ENCODE measurements at places on chromosomes 5 and 9.

- DNase-seq: no peak
These were observed 24.0 kb downstream of the NDUFS6 start for GRCh38 chr5:1824903-1825841.

DNA sequence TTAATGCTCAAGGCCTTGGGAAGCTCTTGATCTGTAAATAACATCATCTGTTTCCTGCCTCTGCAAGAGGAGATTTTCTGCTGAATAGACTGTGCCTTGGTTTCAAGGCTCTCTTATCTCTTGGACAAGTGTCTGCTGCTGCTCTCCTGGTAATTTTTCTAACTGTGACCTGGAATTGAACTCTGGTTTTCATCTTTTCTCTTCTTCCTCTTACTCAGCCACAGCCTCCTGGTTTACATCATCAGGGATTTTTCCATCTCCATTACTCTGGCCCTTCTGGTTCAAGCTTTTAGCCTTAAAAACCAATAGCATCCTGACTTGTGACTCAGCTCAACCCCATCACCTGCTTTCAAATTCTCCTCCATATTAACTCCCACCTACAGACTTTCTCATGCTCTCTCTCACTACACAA is 49.6 kb upstream of the ITGA1 start:
- DNase-seq: no peak

DNA sequence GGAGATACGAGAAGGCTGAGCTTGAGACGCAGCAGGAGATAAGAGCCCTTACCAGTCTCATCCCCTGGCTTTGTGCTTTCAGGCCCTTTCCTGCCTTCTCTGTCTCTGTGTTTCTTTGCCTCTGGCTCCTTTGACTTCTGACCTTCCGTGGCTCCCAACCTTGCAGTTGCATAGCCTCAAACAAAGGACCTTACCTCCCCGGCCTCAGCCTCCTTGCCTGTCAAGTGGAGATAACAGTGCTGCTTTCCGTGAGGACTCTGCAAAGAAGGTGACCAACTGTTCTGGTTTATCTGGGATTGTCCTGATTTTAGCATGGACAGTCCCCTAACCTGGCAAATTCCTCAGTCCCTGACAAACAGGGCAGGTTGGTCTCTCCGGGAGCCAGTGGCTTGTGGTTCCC is 287.8 kb upstream of the MVB12B start:
- DNase-seq: no peak

- DNase-seq: no peak
These were observed 302.4 kb upstream of the TRPC7 start for GRCh38 chr5:136667789-136668188.

GRCh38 chr9:127526655-127527559 is 75.6 kb downstream of the LRSAM1 start:
- no peak for DNase-seq

GRCh38 chr9:78806492-78807160 is 509.7 kb downstream of the PSAT1 start:
- DNase-seq: no peak

DNA sequence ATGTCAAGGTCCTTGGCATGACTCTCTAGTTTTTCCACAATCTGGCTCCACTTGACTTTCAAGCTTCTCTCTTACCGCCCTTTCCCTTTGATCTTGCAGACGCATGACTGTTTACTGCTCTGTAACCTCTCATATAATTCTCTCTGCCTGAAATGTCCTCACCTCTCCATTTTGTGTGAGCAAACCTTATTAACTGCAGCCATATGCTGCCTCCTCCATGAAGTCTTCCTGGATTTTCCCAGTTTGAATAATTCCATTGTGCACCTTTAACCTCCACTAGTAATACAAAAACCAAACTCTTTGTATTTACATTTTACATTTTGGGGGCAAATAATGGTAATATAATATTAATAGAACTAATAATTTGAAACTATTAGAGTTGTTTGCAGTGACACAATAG is 9.5 kb upstream of the C9orf72 start:
- no peak for DNase-seq

- no peak for DNase-seq
These were observed 6.0 kb upstream of the CCIN start for GRCh38 chr9:36163049-36163785.

DNA sequence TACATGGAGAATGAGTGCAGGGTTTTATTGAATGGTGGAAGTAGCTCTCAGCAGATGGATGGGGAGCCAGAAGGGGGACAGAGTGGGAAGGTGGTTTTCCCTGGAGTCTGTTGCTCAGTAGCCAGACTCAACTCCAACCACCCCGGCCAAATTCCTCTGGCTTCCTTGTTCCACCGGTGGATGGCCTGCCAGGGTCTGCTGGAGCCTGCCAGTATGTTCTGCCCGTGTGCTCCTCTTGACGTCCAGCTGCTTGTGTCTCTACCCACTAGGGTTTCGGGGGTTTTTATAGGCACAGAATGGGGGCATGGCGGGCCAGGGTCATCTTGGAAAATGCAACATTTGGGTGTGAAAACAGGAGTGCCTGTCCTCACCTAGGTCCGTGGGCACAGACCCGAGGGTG is 51.4 kb upstream of the KLF9 start:
- DNase-seq: no peak

- DNase-seq: no peak
These were observed 41.8 kb downstream of the UGCG start for GRCh38 chr9:111938427-111938800.

DNA sequence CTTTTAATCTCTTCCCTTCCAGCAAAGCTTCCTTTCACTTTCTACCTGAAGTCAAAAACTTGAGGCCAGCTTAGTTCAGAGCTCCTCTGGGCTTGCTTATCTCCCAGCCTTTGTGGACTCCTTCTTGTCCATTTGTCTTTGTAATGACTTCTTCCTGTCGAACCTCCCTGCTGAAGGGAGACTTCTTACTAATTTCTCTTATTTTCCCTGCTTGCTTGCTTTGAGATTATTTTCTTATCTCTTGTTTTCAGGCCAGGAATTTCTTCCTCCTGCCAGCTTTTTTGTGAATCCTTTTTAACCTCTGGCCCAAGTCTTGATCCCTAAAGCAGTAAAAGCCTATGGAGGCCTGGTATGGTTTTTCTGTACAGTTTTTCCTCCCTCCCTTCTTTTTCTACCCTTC is 46.8 kb upstream of the DHFR start:
- DNase-seq: no peak

- no peak for DNase-seq
These were observed 31.7 kb upstream of the GRHPR start for GRCh38 chr9:37390759-37391158.

DNA sequence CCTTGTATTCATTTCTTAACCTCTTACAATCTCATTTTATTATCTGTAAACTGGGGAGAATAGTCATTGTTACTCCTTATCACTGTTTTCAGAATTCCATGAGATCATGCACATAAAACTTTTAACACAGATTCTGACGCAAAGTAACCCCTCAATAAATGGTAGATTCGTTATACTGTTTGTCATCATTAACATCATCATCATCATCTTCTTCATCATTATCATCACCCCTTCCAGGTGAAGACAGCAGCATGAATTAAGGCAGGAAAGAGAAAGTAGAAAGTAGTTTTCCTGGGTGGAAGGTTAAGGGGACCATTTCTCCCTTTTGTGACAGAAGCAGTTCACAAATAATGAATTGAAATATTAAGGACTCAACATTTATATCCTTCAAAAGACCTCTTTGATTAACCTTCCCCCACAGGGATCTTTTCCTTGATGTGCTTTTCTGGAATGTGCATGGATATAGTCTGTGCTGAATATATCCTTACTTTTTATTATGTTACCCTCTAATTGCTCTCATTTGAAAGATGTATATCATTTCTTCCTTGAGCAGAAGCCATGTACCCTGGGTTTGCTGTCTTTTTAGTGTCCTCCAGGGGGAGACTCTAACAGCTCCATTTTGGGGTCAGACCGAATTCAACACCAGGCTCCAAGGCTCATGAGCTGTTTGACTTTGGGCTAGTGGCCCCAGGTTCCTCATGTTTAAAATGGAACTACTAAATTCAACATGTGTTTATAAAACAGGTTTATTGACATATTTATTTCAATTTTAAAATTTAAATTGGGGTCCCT is 1029.9 kb upstream of the WWC1 start:
- DNase-seq: no peak

DNA sequence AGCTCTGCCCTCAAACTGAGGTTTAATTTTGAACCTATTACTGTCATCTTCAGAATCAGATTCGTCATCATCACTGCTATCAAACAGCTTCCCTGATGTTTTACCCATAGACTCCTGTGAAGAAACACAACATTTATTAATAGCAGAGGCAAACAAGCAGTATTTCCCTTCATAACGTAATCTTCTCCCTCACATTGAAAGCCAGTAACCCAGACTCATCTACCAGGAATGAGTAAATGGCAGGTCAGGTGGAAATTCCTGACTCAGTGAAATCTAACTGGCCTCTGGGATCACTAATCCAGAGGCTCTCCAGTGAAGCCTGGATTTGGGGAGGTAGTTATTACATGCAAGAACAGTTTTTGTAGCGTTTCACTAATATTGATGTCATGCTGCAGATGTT is 14.6 kb downstream of the NOL8 start:
- no peak for DNase-seq

DNA sequence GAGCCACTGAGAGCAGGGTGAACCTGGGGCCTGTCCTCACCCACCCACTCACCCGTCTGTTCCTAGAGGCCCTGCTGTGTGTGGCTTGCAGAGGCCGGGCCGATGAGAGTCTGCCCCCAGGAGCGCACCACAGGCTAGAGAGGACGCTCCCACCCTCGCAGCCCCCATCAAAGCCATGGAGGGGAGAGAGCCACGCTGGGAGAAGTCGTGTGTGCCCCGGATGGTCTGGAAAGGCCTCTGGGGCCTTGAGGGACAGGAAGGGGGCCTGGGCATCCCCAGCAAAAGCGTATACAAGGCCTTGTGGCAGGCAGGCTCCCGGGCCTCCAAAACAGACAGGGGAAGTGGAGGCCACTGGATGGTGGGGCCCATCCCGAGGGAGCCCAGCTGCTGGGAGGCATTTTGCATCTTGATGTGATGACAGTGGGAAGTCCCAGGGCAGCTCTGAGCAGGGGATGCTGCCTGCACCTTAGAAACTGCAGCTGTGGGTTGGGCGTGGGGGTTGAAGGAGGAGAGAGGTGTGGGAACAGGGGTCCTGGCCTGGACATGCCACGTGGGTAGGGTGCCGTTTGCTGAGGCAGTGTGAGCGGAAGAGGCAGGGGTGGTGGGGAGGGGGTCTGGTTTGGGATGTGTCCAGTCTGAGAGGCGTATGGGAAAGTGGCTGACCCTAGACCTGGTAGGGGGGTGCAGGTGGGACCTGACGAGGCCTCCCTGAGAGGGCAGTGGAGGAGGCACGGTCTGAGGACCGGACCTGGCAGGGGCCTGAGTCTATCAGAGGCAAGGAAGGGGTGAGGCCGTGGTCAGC is 43.0 kb upstream of the NOTCH1 start:
- DNase-seq: no peak

- DNase-seq: no peak
These were observed 431.9 kb downstream of the ANXA1 start for GRCh38 chr9:73583576-73583975.

DNA sequence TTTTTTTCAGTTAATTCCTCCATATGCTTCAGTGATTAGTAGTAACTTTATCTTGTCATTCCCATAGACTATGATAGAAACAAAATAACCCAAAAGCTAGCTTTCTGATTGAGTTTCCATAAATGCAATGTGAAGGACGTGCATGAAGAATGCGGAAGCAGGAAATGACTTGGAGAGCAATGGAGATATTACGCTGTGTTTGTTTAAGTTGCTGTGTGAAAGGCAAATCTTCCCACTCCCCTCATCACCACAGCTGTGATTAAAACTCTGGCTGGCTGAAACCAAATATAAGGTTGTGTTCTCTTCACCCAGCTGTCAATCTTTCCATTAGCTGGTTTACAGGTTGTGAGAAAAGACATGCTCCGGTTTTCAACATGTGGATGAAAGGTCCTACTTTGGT is 83.9 kb downstream of the NR2F1-AS1 start:
- DNase-seq: no peak

DNA sequence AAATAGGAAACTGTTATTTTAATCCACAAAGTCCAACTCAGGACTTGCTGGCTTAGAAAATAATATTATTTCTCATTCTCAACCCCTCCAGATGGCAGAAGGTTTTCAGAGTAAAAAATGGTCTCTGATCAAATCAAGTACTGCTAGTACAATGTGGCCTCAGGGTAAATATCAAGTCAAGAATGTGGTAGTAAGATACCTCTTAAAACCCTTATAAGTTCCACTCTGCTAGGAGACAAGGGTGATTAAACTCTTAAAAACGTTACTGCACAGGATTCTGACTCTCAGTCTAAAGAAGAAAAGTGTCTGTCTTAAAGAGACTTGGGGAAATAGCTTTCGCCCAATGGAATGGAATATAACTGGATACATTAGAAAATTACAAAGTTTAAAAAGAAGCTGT is 120.8 kb upstream of the PDE4D start:
- no peak for DNase-seq

GRCh38 chr5:61263072-61263471 is 69.0 kb upstream of the ZSWIM6 start:
- no peak for DNase-seq

GRCh38 chr5:22560147-22560546 is 293.0 kb downstream of the CDH12 start:
- peak; percentile 64 for DNase-seq

DNA sequence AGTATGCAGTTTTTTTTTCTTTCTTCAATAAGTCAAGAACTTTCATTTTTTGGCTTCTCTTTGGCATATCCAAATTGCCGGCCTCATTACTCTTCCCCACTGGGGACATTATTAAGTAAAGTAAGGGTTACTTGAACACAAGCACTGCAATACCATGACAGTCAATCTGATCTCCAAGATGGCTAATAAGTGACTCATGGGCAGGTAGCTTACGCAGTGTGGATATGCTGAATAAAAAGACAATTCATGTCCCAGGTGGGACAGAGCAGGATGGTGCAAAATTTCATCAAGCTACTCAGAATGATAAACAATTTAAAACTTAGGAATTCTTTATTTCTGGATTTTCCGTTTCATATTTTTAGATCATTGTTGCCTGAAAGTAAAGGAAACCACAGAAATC is 671.8 kb downstream of the ACTL7B start:
- no peak for DNase-seq

DNA sequence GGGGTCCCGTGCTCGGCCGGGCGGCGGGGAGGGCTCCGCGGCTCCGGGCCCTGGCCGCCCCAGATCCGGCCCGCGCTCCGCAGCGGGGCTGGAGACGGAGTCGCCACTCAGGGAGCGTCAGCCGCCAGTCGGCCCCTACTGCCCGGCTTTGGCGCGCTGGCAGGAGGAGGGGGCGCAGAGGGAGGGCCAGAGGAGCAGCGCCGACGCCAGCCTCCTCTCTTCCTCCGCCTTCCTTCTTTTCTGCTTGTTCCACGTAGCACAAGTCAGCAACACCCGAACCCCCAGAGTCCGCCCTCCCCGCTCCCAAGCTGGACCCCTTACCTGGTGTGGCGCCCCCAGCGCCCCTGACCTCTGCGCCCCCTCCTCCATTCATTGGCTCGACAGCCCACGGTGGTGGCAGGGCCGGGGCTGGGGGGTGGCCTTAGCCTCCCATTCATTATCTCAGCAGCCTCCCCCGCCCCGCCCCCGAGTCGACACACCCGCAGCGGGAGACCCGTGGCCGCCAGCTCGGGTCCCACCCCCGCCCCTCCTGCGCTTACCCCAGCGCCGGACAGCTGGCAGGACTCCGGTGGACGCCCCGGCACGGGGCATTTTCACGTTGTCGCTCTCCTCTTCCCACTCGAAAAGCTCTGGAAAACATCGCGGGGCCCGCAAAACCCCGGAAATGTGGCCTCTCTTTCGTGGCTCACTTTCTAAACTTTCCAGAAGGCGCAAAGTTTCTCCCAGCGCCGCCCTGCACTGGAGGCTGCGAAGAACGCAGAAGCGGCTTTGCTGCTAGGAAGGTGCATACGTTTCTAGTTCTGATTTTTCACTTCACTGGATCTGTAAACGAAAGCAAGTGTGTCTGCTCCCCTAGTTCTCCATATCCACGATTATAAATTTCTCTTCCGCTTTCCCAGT is at the start of gene LPAR1:
Gene LPAR1, minus strand, starts transcription at position 140 of the 900 bp plus-strand sequence. CDS start 66,353 bp downstream, outside the sequence.
- no peak for DNase-seq
